ACHN (cell line): ENCODE measurements at places on chromosomes 16 and 17.

GRCh38 chr17:40326014-40326831 lies 17.2 kb downstream of the RARA start:
- DNase-seq = no peak

DNA sequence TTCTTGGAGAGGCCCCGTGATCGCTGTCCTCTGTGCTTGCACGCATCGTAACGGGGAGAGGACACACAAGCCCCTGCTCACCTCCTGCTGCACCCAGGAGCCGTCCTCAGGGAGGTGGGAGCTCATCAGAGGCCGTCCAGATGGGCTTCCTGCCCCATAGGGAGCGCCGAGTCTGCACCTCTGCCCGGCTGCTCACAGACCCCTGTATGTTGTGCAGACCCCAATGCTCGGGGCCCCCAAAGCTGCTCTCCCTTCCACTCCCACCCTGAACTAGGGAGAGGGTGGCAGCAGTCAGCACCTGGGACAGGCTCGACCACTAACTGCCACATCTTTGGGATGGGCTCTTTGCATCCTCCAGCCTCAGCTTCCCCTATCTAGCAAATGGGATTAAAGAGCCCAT lies 4.4 kb upstream of the ZNF469 start:
- no peak for DNase-seq

DNA sequence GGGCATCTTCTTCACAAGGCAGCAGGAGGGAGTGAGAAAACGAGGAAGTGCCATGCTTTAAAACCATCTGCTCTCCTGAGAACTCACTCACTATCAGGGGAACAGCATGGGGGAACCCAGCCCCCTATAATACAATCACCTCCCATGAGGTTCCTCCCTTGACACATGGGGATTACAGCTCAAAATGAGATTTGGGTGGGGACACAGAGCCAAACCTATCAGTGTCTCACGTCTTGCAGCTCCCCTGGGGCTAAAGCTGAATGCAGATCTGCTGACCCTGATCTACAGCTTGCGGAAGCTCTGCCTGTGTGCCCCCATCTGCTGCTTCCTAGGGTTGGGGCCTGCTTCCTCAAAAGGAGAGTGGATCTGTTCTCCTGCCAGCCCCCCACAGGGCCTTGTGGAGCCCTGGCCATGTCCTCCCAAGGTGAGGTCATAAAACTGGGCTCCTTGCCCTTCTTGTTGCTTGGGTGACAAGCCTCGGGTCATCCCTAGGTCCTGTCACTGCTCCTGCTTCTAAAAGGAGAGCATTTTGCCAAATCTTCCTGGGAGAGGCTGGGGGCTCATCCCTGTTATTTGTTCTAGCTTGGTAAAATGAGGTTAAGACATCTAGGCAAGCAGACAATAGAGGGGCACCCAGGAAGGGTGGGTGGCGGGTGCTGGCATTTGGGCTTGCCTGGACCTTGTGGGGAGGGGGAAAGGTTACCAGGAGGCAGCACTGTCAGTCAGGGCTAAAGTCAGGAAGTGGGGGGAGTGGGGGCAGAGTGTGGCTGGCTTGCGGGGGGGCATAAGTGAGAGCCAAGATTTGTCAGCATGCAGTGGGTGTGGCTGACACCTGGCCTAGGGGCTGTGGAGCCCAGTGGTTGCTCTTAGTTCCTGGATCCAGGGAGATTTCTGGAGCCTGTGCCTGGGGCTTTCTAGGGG lies 16.0 kb downstream of the KRT33A start:
- DNase-seq = no peak

- DNase-seq = peak; percentile 19
Measured at GRCh38 chr17:82615084-82616020, 32.9 kb downstream of the WDR45B start.

- peak; percentile 72 for DNase-seq
Measured at GRCh38 chr16:53159781-53160436, 105.1 kb downstream of the CHD9 start.

- DNase-seq = no peak
Measured at GRCh38 chr16:66175058-66175457, 191.4 kb upstream of the CDH5 start.

GRCh38 chr17:64615028-64615677 lies 47.0 kb downstream of the SMURF2 start:
- peak; percentile 24 for DNase-seq

GRCh38 chr16:6009151-6009550 lies 911.6 kb upstream of the EEF2KMT start:
- DNase-seq = no peak

DNA sequence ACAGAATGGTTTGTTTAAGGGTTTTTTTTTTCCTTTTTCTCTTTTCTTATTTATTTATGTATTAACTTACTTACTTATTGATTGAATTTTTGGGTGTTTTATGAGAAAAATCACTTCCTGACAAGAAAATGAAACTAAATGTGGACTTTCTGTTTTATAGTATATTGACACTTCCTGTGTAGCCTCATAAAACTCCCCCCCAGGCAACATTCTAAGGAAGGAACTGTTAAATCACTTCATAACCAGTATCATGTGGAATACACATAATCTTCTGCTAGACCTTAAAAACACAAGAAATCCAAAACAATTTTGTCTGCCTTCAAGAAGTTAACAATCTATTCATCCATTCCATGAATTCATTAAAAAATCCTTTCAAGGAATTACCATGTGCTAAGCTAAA lies 164.1 kb upstream of the TOM1L1 start:
- DNase-seq = no peak

DNA sequence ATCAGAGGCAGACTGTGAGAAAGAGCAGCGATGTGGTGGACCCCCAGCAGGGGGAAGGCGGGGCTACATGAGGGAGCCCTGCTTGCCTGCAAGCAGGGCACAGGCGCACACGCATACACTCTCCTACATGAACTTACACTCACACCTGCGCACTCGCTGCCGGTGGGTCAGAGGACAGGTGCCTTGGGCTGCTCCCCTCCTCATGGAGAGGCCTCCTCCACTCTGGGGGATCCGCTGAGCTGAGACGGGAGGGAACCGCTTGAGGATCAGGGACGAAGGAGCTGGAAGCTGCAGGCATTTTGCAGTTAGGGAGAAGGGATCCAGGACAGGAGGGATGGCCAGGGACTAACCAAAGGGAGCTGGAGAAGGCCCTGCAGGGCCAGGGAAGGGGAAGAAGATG lies 14.2 kb downstream of the OSBPL7 start:
- DNase-seq = no peak

DNA sequence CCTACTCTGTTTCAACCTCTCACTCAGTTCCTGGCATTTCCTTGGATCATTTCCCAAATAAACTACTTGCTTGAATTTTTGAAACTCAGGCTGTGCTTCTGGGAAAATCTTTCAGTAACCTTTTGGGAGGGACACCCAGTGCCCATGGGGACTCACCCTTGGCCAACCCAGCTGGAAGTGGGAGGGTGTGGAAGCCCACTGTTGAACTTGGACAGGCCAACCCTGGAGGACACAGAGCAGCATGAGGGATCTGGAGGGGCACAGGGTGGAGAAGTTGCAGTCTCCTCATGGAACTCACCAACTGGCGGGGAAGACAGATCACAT lies 11.2 kb downstream of the RTN4RL1 start:
- no peak for DNase-seq

DNA sequence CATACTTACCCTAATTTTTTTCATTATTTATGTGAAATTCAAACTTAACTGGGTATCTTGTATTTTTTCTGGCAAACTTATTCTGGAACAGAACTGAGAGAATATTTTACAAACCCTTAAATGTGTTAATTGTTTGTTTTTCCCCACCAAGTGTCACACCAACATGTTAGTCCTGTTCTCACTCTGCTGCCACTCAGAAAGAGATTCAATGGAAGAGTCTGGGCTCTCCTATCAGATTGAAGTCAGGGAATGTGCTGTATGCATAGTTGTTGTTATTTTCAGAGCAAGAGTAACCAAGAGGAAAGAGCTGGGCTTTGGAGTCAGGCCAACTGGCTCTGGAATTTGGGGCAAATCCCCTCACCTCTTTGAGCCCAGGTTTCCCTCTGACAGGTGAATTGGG lies 43.2 kb downstream of the SLC6A2 start:
- no peak for DNase-seq

DNA sequence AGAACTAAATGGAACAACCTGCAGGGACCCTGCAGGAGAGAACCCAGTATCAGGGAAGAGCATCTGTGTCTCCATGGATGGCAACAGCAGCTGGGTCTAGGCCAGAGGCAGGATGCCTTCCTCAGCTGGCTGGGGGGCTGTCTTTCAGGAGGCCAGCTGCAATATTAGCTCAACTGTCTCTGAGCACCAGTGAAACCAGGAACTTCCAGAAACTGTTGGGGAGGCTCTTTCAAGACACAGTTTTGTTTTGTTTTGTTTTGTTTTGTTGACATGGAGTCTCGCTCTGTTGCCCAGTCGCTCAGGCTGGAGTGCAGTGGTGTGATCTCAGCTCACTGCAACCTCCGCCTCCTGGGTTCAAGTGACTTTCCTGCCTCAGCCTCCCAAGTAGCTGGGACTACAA lies 7.6 kb downstream of the GPR142 start:
- no peak for DNase-seq
